Thyroid gland (tissue), 4 donors: ENCODE measurements at places on chromosomes 16 and 17. TPM values are rescaled to one million over a fixed set of nuclear protein-coding genes. Genes with fewer than 3 reads are reported as not detected.

DNA sequence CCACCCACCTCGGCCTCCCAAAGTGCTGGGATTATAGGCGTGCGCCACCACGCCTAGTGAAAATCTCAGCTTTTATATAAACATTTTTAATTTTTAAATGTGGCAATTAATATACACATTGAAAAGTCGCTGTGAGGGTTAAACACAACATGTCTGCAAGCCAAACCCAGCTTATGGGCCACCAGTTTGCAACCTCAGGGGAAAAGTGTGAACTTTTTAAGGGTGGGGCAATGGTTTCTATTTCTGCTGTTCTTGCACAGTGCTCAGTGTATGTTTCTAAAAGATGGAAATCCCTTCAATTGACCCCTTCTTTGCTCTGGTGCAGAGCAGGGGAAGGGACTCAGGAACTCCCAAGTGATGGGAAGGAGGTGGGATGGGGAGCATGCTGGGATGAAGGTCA lies 18.3 kb upstream of the SUPT4H1 start:
- H3K36me3 ChIP-seq: no peaks in the 10 kb centered on the region
- H3K27ac ChIP-seq: no peak overlapping the region
- no peak for DNase-seq
- no peaks in the 10 kb centered on the region for H3K27me3 ChIP-seq
- H3K4me1 ChIP-seq: no peaks in the 10 kb centered on the region

KLHL10 gene
- 1.6 TPM for total RNA-seq

DNA sequence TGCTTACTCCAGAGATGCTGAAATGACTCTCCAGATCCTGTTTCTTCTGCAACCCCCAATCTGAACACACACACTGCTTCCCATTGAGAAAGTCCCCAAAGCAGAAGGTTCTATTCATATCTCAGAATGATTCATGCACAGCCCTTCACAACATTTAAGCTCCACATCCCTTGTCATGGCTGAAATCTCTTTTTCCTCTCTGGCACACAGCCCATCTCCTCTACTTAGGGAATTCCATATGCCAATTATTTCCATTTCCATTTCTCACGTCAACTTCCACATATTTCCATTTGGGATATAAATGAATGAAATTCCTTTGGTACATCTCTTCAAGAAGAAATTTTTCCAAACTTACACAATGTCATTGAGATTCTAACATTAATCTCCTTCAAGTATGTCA lies 119.6 kb downstream of the CDH11 start:
- no peaks in the 10 kb centered on the region for H3K4me1 ChIP-seq
- DNase-seq: no peak

GRCh38 chr16:81836279-81837054 lies 57.4 kb downstream of the PLCG2 start:
- no peaks in the 10 kb centered on the region for H3K27me3 ChIP-seq
- DNase-seq: no peak
- H3K4me1 ChIP-seq: no peaks in the 10 kb centered on the region
- no peak overlapping the region for H3K27ac ChIP-seq

GRCh38 chr17:77375108-77375916 lies 234.5 kb downstream of the SEC14L1 start:
- peak; percentile 68 for DNase-seq
- H3K27ac ChIP-seq: peak overlapping the region; percentile 93
- H3K4me3 ChIP-seq: peak overlapping the region; percentile 55

- peaks cover 13% of the 10 kb centered on the region for H3K4me1 ChIP-seq
- H3K4me3 ChIP-seq: no peak overlapping the region
- H3K36me3 ChIP-seq: no peaks in the 10 kb centered on the region
- peak; percentile 93 for DNase-seq
Measured at GRCh38 chr16:85018529-85019236, 7.3 kb upstream of the ZDHHC7 start.

TEX14 gene
- 2.3 TPM for total RNA-seq

- no peak for DNase-seq
- no peak overlapping the region for H3K4me3 ChIP-seq
- H3K36me3 ChIP-seq: no peaks in the 10 kb centered on the region
- no peak overlapping the region for H3K27ac ChIP-seq
- no peaks in the 10 kb centered on the region for H3K27me3 ChIP-seq
Measured at GRCh38 chr16:26747760-26748159, 319.0 kb upstream of the C16orf82 start.

CDRT15L2 gene
- total RNA-seq: not detected

- no peak for DNase-seq
- H3K4me3 ChIP-seq: no peak overlapping the region
- H3K4me1 ChIP-seq: no peaks in the 10 kb centered on the region
- H3K27me3 ChIP-seq: no peaks in the 10 kb centered on the region
- H3K27ac ChIP-seq: no peak overlapping the region
Measured at GRCh38 chr17:14790521-14790920, 474.6 kb downstream of the PMP22 start.

GRCh38 chr16:3098459-3099394 lies at the start of gene ZSCAN10:
ZSCAN10 (minus strand) TSS chr16:3099294; CDS start chr16:3092937, 6,357 bp downstream.
- H3K36me3 ChIP-seq: no peaks in the 10 kb centered on the region
- no peaks in the 10 kb centered on the region for H3K27me3 ChIP-seq
- H3K27ac ChIP-seq: no peak within 1 kb of the TSS
- peaks cover 5% of the 10 kb centered on the region for H3K4me1 ChIP-seq
- no peak within 1 kb of the TSS for H3K4me3 ChIP-seq
- DNase-seq: no peak

DNA sequence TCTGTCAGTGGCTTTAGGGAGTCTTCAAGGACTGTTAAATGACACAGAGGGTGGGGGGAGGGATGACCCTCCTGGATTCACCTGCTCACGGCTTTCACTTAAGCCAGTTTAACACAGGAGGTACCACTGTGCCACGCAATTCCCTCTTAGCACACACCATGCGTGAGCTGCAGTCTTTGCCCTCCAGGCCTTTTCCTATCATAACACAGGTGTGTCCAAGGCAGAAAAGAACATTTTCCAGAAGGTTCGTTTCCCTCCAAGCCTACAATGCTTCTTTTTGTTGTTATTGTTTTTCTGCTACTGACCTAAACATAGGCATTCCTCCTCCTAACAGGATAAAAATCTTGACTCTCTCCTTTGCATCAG lies 1.1 kb downstream of the ZFHX3 start:
- peak; percentile 30 for DNase-seq
- H3K4me1 ChIP-seq: peaks cover 71% of the 10 kb centered on the region
- peak overlapping the region; percentile 23 for H3K4me3 ChIP-seq
- no peaks in the 10 kb centered on the region for H3K27me3 ChIP-seq
- H3K36me3 ChIP-seq: no peaks in the 10 kb centered on the region
- peak overlapping the region; percentile 99 for H3K27ac ChIP-seq

CLDN9 gene
- not detected for total RNA-seq

DNA sequence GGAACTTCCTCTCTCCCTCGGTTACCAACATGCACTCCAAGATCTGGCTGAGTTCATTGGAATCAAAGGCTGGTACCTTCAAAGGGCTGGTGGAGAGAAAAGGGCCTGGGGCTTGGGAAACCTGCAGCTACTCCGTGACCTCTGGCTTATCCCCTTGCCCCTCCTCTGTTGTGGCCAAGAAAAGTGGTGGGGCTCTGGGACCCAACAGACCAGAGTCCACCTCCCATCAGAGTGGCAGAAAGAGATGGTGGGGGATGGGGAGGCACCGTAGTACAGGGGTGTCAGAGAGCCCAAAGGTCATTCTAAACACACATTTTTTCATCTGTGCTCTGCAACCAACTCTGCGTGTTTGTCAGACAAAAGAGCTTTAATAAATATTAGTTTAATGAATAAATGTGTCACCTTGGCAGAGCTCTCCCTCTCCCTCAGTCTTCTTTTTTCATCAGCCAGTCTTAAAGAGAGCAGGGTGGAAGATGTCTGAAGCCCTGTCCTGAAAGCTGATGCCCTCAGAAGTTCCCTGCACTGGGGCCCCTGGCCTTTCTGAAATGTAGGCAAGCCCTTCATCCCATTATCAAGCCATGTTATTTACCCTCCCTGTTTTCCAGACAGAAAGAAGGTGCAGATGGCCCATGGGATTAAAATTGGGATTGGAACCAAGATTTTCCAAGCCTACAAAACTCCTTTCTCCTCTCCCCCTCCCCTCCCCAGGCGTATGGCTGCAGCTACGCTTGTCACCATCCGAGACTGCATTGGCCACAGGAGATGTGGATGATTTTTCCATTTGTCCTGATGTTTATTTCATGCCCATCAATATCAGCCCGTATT lies 227.3 kb downstream of the CCDC182 start:
- peak overlapping the region; percentile 91 for H3K27ac ChIP-seq
- H3K36me3 ChIP-seq: no peaks in the 10 kb centered on the region
- H3K4me3 ChIP-seq: no peak overlapping the region
- no peaks in the 10 kb centered on the region for H3K27me3 ChIP-seq
- no peak for DNase-seq
- H3K4me1 ChIP-seq: peaks cover 46% of the 10 kb centered on the region

STH gene
- total RNA-seq: not detected

DNA sequence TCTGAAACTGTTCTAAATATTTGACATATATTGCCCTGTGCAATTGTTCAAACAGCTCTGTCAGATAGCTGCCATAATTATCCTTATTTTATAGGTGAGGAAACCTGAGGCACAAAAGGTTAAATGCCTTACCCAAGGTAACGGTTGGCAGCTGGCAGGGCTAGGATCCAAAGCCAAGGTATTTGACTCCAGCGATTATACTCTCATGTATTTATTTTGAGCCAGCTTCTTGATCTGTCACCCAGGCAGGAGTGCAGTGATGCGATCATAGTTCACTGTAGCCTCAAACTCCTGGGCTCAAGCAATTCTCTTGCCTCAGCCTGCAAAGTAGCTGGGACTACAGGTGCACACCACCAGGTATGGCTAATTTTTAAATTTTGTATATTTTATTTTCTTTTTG lies 7.2 kb downstream of the ENO3 start:
- H3K4me1 ChIP-seq: peaks cover 30% of the 10 kb centered on the region
- H3K4me3 ChIP-seq: no peak overlapping the region
- H3K27me3 ChIP-seq: no peaks in the 10 kb centered on the region
- H3K36me3 ChIP-seq: peaks cover 8% of the 10 kb centered on the region
- peak; percentile 72 for DNase-seq
- no peak overlapping the region for H3K27ac ChIP-seq

DNA sequence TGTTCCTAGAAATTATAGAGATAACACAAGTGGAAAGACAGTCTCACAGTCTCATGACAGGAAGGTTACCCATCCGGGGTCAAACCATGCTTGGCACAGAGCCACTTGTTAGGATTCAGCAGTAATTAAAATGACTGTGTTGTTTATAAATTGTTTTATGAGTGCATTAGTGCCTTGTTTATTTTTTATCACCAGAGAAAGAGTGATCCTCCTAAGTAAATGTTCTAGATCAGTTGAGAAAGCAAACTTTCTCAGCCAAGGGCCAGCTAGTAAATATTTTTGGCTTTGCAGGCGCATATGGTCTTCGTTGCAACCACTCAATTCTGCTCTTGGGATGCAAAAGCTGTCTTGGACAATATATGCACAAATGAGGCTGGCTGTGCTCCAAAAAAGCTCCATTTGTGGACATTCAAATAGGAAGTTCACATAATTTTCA lies 253.9 kb upstream of the CACNG5 start:
- DNase-seq: no peak
- H3K4me1 ChIP-seq: peaks cover 5% of the 10 kb centered on the region
- no peak overlapping the region for H3K27ac ChIP-seq
- H3K27me3 ChIP-seq: no peaks in the 10 kb centered on the region

KRTAP29-1 gene
- total RNA-seq: not detected

GRCh38 chr17:61343576-61343975 lies 56.1 kb upstream of the TBX2 start:
- DNase-seq: no peak
- no peak overlapping the region for H3K27ac ChIP-seq
- no peaks in the 10 kb centered on the region for H3K27me3 ChIP-seq
- H3K4me1 ChIP-seq: peaks cover 22% of the 10 kb centered on the region
- no peak overlapping the region for H3K4me3 ChIP-seq

- no peak overlapping the region for H3K27ac ChIP-seq
- peaks cover 21% of the 10 kb centered on the region for H3K4me1 ChIP-seq
- H3K4me3 ChIP-seq: no peak overlapping the region
- no peak for DNase-seq
- H3K36me3 ChIP-seq: no peaks in the 10 kb centered on the region
Measured at GRCh38 chr17:7352910-7353635, 1.1 kb downstream of the KCTD11 start.

DNA sequence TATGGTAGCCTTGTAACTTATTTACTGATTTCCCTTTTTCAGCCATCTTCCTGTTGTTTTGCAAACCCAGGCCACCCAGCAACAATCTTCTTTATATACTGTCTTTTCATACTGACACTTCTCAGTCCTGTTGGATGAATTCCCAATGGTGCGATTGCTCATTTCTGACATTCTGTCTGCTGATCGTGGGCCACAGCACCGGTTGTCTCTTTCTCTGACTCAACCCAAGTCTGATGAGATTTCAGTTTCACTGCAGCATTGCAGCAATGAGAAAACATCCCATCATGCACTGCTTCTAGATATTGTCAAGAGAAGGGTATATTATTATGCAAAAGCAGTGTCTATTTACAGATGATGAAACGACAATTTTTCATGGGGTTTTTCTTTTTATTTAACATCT lies 349.2 kb upstream of the HSBP1 start:
- H3K27me3 ChIP-seq: no peaks in the 10 kb centered on the region
- DNase-seq: no peak
- no peak overlapping the region for H3K27ac ChIP-seq

CCDC102A gene
- total RNA-seq: 20.0 TPM
